ENCODE measurements at places on chromosomes 5 and 9.

GRCh38 chr5:96648023-96648422 lies 14.2 kb upstream of the CAST start:
- no peak for DNase-seq

GRCh38 chr9:89958086-89958485 lies 353.3 kb downstream of the GADD45G start:
- no peak for DNase-seq

DNA sequence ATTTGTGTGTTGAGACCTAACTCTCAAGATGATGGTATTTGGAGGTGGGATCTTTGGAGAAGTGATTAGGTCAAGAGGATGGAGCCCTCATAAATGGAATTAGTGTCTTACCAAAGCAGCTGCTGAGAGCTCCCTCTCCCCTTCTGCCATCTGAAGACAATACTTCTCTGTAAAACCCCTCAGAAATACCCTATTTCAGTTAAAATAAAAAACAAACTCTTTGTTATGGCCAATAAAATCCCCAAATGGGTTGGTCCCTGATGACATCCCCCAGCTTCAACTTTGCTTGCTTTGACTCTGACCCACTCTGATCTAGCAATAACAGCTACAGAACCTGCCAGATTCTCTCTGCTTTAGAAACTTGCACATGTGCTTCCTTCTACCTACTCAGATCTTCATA lies 100.9 kb downstream of the SNCAIP start:
- DNase-seq, result no peak

- no peak for DNase-seq
Measured at GRCh38 chr5:31707329-31707728, 68.4 kb downstream of the PDZD2 start.

- DNase-seq, result no peak
Measured at GRCh38 chr5:90169078-90169477, 240.5 kb downstream of the CETN3 start.

DNA sequence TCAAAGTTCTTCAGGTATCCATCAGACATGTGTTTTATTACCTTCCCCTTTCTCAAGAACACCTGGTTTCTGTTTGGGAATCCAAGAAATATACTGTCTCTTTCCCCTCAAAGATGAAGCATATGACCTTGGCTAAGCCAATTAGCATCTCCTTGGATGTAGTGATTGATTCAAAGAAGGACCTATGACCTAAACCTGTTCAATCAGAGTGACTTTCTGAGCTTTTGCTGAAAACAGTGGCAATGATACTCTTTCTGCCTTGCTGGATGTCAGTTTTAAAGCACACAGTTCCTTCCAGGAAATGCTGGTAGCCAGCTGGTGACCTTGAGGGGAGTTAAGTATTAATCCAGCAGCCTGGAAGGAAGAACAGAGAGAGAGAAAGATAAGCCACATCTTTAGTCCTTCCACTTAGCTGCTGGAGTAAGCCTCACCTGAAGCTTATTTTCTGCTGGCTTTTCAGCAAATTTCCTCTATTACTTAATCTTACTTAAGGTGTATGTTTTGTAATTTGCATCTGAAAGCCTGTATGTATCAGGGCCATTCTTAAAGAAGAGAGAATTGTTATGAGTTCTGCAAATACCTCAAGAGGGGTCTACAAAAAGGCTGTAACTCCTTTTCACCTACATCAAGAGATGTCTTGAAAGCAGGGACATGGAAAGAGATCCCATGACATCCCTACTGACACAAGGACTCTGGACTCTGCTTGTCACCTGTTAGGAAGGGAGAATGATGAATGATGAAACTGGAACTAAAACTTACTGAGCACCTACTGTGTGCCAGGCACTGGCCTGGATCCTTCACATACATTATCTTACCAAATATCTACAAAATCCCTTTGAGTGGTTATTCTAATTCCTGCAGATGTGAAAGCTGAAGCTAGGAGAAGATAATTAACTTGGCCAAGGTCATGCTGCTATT lies 35.2 kb upstream of the PIK3R1 start:
- no peak for DNase-seq

DNA sequence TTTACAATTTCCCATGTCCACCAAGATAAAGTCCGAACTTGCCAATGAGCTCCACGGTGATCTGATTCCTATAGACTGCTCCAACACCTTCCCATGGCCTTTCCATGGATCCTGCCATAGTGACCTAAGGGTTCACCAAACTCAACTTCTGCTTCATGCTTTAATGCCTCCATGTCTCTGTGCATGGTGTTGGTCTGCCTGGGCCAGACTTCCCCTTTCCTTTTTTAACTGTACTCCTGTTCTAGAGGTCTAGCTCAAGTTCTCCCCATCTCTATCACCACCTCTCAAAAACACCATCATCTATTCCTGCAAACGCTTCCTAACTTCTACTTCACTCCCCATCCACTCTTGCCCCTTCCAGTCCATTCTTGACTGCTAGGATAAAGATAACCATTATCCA lies 14.8 kb upstream of the SMARCA2 start:
- DNase-seq, result no peak

DNA sequence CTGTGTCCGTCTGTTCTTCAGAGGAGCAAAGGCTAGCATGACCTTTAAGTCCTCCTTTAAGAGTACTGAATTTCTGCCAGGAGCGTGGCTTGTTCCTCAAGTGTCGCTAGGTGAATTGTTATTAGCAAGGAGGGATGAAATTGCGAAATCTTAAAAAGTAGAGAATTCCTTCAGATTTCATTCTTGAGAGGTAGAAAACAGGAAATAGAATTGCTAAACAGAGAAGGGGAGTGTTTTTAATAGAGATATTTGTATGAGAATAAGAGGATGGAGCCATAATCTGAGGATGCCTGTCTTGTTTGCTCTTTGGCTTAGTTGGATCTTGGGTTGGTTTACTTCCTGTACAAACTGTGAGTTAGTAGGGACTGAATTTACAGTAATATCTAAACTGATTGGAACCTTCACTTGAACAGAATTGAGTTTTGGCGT lies 39.2 kb downstream of the EXOSC2 start:
- no peak for DNase-seq

GRCh38 chr9:94780516-94780950 lies 54.0 kb downstream of the AOPEP start:
- DNase-seq, result no peak

- DNase-seq, result no peak
Measured at GRCh38 chr5:1002836-1003235, 5.8 kb upstream of the NKD2 start.

- DNase-seq, result peak; percentile 35
Measured at GRCh38 chr9:99824378-99825171, 2.9 kb downstream of the NR4A3 start.

GRCh38 chr9:89600831-89601230 lies 4.0 kb upstream of the GADD45G start:
- DNase-seq, result no peak

GRCh38 chr5:31285025-31285424 lies 91.5 kb downstream of the CDH6 start:
- DNase-seq, result no peak

All from stimulated activated CD4-positive, alpha-beta T cell treated with anti-CD3 and anti-CD28 coated beads, Interleukin-1b, Interleukin-23, amount 100 ng/mL, for 1 hour (primary cell).